ENCODE measurements at places on chromosomes 6 and 20.

GRCh38 chr6:2982426-2983117 is 11.2 kb upstream of the SERPINB6 start:
- no peak for DNase-seq

- DNase-seq = no peak
Observed at GRCh38 chr20:61778495-61778863, 287.2 kb downstream of the TAF4 start.

- no peak for DNase-seq
Observed at GRCh38 chr6:113693851-113694250, 163.3 kb upstream of the MARCKS start.

DNA sequence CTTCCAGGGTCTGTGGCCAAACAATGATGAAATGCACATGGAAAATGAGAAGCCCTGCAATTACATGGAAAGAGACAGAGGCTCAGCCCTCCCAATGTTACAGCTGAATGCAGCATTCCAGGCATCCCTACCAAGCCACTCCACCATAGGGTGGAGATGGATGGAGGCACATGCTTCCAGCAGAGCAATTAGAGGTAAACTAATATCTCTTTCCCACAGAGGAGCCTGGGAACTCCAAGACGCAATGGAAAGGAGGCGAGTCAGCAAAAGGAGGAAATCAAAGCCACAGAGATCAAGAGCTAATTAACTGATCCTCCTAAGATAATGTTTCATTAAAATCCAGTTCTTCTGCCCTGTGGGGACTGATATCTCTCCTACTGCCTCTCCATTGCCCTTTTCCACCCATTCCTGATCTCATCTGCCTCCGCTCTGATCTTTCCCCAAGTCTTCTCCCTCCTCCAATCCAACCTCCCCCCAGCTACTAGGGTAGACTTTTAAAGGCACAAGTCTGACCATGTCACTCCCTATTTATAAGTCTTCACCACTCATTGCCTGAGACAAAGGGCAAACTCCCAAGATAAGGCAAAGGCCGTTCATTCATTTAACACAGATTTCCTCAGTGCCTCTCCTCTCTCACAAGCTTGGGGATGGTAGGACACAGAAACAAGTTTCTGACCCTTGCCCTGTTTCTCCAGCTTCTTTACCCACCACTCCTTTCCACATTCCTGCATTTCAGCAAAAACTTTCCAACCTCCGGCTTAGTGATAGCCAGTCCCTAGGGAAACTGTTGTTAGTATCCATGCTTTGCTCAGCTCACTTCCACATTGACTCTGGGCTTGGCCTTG is 14.3 kb upstream of the KCNB1 start:
- DNase-seq = no peak

DNA sequence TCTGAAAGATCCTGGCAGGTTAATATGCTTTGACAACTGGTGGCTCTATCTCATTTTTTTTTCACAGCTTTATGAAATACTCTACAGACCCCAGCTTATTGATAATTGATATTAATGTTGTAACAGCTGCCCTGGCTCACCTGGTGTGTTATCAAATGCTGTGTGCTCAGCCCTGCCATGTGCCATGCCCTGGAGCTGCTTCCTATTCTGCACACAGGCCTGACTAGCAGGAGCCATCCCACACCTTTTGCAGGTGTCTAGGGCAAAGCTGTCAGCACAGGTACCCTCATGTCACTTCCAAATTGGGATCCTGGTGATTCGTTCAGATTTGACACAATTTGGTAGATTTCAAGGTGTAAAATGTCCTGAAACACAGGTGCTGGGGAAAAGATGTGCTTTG is 254.6 kb upstream of the MAN1A1 start:
- DNase-seq = no peak

GRCh38 chr20:8287340-8287739 is 155.3 kb downstream of the PLCB1 start:
- DNase-seq = no peak

DNA sequence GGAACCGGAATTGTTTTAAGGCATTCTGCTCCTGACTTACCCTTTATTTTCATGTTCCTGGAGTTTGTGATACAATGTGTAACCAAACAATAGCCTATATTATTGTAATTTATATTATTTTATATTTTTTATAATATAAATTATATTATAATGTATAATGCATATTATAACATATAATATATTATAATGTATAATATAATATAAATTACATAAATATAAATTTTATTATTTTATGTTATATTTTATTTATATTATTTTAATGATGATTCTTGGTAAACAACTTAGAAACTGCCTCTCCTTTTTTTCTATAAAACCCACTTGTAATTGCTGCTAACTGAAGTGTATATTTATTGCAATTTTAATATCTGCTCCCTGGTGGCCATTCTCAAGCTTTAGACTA is 629.1 kb downstream of the MMUT start:
- DNase-seq = no peak

- DNase-seq = no peak
Observed at GRCh38 chr6:75244063-75244584, 523 bp upstream of the COX7A2 start.

GRCh38 chr20:41476013-41476441 is 109.4 kb upstream of the EMILIN3 start:
- DNase-seq = no peak

GRCh38 chr6:85435851-85436250 is 14.0 kb upstream of the NT5E start:
- no peak for DNase-seq

GRCh38 chr20:54250691-54251090 is 42.8 kb downstream of the PFDN4 start:
- DNase-seq = no peak

DNA sequence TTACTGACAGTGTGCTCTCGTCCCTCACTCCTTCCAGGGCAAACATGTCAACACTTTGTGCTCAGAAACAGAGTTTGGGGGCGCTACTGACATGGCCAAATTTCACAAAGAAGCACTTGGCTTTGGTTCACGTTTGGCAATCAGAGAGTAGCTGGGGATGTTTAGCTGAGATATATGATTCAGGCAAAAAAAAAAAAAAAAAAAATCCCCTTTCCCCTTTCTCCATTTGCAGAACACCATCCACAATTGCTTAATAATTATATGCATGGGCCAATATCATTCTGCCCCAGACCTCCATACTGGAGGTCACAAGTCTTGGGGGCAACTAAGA is 128.4 kb upstream of the ADGRF1 start:
- no peak for DNase-seq

DNA sequence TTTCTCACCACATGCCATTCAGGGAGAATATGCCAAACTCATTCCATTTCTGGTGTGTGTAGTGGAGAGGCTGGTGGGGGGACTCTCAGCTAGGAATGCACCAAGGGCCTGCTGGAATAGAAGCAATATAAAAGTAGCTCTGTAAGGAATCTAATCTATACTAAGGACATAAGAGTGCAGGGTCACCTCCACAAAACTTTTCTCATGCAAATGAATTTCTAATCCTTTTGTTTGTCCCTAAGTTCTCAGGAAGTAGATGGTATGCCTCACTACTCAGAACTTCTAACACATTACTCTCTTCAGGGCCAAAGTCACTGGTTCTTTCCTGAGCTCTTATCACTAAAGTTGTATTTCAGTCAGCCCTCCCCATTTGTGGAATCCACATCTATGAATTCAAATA is 427.2 kb downstream of the C6orf118 start:
- no peak for DNase-seq

GRCh38 chr6:163354761-163355425 is 59.6 kb upstream of the QKI start:
- no peak for DNase-seq

GRCh38 chr20:2692036-2692885 is at the start of gene EBF4:
Gene EBF4, plus strand, starts transcription at chr20:2692780. Its CDS starts 866 bp downstream, at chr20:2693646.
- DNase-seq = no peak

Measured in NCI-H187 (cell line).